ENCODE measurements at places on chromosomes 11 and 22.

GRCh38 chr11:19398772-19399527 lies 158.2 kb upstream of the E2F8 start:
- no peak for DNase-seq

- no peak for DNase-seq
Measured at GRCh38 chr11:10320736-10321465, 16.0 kb downstream of the ADM start.

- DNase-seq, result no peak
Measured at GRCh38 chr11:69599502-69599901, 41.5 kb upstream of the CCND1 start.

DNA sequence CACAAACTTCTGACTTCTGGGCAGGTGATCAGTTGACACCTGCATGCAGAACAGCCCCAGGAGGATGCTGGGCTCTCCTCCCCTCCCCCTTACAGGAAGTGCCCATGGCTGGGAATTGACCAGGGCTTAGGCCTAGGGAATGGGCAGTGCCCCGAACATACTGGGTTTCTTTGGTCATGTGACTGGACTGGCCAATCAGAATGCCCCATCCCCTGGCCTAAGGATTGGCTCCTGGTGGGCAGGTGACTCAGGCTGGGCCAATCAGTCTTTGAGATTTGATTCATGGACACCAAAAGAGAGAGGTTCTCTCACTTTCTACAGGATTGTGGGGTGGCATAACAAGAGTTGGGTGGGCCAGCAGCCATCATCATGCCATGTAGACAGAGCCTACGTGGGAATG lies 37.1 kb downstream of the MCM5 start:
- peak; percentile 56 for DNase-seq

GRCh38 chr22:24523873-24524272 lies 28.7 kb downstream of the UPB1 start:
- no peak for DNase-seq

DNA sequence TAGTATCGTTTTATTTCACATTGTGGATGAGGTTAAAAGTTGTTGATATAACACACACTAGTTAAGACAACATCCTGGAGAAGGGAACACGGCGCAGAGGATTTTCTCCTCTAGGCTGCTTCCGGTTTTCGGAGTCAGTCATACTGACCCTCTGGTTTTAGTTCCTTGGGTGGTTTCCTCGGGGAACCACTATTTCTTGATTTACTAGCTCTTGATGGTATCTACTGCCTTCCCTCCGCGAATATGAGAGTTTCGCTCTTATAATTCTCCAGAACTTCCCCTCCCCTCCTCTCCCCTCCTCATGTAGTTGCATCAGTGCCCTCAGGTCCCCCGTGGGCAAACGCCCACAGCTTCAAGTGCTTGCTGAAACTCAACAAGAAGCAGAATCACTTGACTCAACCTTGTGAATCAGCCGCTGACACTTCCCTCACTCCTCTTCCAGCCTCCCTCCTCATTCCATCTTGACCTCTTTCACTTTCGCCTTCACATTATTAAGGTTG lies 15.9 kb upstream of the APOBEC3A start:
- no peak for DNase-seq

- no peak for DNase-seq
Measured at GRCh38 chr22:30383061-30383460, 4.2 kb downstream of the RNF215 start.

DNA sequence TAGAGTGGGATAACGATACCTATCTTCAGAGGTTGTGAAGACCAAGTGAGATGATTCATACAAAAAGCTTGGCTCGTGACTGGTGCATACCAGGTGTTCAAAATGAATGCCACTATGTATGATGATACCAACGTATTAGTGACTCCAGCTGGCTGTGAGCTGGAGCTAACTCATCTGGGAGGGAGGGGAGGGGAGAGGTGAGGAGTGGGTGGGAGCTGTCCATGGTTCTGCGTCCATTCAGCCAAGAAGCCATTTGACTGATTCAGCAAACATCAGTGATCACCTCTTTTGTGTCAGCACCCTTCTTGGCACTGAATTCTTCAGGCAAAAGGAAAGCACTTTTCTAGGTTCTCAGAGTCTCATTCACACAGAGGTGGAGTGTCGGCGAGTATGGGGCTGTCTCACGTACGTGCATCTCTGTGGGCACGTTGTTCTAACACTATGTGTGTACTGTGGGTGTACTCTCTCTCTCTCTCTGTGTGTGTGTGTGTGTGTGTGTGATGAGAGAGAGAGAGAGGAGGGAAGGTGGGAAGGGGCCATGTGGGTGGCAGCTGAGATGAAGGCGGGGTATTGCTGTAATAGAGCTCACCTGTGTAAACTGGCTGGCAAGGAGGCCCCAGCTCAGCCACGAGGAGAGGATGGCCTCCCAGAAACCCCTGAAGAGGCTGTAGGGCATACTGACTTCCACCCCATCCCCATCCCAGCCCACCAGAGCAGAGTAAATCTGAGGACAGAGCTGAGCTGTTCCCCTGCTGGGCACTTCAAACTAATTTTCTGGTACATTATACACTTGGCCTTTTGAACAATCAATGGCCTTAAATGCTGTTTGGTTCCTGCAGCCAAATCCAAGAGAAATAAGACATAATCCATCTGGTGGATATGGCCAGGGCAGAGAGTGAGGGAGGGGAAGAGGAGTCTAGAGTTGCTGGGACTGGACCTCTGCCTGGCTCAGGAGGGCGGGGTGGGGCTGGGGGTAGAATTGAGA lies 96.1 kb upstream of the THY1 start:
- no peak for DNase-seq

DNA sequence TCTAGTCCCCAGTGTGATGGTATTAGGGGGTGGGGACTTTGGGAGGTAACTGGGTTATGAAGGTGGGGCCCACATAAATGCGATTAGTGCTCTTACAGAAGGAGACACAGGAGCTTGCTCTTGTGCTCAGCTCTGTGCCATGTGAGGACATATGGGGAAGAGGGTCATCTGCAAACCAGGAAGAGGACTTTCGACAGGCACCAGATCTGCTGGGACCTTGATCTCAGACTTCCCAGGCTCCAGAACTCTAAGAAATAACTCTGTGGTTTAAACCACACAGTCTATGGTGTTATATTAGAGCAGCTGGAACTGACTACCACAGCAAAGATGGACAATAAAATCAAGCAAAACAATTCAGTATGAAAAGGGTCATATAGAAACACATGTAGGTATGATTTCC lies 26.7 kb downstream of the NNMT start:
- DNase-seq, result no peak

DNA sequence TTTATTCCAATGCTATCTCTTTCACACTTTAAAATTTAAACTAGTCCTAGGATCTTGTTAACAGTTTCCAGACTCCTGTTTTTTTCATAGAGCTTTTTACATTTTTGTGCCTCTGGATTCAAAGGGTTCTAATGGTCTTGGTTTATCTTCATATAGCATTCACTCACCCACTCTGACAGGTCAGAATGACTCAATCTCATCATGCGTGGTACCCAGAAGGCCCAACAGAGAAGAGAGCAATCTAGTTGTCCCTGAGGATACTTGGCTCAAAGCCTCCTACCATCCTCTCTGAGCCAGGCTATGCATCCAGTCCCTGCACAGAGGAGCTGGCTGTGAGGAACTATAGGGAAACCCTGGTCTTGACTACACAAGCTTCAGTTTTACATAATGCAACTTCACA lies 27.5 kb downstream of the MAML2 start:
- DNase-seq, result no peak

GRCh38 chr22:23036684-23037428 lies 33.5 kb upstream of the GNAZ start:
- no peak for DNase-seq

- no peak for DNase-seq
Measured at GRCh38 chr11:14975252-14975587, 3.1 kb upstream of the CALCA start.

Measured in nucleus accumbens (tissue), 56 donors.